AG09309 (cell line): ENCODE measurements at places on chromosomes 16 and 17.

DNA sequence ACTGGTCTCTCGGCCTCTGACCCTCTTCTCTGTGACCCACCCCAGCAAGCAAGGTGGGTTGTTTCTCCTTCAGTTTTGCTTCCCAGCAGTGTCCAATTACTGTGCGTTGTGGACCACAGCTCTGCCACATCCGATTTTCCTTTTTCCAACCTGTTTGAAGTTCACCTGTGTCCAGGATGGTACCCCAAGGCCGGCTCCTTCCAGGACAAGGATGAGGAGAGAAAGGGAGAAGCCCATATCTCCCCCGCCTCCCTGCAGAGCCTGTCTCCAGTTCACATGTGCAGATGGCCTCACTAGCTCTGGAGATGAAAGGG is 13.5 kb downstream of the NMRAL1 start:
- no peak for DNase-seq

- no peak for DNase-seq
Measured at GRCh38 chr16:3495176-3495575, at the start of gene C16orf90. TSS of gene C16orf90 (minus strand) at chr16:3495489. CDS start at chr16:3495421, 68 bp downstream.

GRCh38 chr17:27242951-27243350 is 51.0 kb upstream of the WSB1 start:
- DNase-seq: no peak

GRCh38 chr16:31708348-31708747 is 165.3 kb upstream of the ZNF267 start:
- no peak for DNase-seq

DNA sequence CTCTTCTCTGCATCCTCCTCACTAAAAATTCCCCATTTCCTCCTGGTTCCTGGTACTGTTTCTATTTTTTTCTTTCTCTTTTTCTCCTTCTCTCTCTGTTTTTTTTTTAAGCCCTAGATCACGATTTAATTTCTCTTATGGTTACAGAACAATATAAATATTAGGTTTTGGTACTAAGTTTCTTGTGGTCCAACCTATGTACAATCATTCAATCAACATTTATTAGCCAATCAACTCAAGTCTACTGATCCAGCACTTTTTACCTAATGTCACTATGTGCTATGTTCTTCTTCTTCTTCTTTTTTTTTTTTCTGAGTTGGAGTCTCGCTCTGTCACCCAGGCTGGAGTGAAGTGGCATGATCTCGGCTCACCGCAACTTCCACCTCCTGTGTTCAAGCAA is 12.6 kb downstream of the RTN4RL1 start:
- no peak for DNase-seq

DNA sequence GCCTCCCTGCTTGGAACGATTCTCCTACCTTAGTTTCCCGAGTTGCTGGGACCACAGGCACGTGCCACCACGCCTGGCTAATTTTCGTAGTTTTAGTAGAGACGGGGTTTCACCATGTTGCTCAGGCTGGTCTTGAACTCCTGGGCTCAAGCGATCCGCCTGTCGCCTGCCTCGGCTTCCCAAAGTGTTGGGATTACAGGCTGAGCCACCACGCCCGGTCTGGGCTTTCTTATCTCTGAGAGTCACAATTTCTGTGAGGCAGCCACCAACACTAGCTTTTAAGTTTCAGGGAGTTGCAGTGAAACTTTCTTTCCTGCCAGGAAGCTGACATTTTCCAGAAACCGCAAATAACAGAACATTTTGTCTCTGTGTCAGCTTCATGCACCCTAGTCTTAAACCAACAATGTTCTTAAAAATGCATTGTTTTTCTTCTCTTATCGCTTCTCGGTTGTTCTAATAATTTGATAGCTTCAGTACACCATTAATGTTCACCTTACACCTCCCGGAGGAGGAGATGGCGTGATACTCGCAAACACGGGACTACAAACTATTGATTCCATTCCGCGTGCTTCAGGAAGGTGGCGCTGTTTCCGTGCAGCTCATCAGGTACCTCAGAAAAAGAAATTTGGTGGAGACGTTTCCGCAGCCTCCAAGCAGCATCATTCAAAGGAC is 7.4 kb upstream of the DHRS7B start:
- DNase-seq: no peak

- DNase-seq: no peak
Measured at GRCh38 chr16:27373312-27373711, 28.7 kb upstream of the IL21R start.

- DNase-seq: no peak
Measured at GRCh38 chr17:48261297-48261880, 153.8 kb downstream of the SNX11 start.

GRCh38 chr17:13513039-13513405 is 88.7 kb downstream of the HS3ST3A1 start:
- DNase-seq: no peak

DNA sequence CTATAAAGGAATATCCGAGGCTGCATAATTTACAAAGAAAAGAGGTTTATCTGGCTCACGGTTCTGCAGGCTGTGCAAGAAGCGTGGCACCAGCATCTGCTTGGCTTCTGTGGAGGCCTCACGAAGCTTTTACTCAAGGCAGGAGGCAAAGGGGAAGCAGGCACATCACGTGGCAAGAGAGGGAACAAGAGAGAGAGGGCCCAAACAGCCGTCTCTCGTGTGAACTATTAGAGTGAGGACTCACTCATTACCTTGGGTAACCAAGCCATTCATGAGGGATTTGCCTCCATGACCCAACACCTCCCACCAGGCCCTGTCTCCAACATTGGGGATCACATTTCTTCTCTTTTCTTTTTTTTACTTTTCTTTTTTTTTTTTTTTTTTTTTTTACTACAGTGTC is 7.5 kb upstream of the ALKBH5 start:
- DNase-seq: no peak

GRCh38 chr16:86088287-86088686 is 189.3 kb downstream of the IRF8 start:
- no peak for DNase-seq

- DNase-seq: no peak
Measured at GRCh38 chr17:427327-427726, 74.7 kb upstream of the RPH3AL start.

DNA sequence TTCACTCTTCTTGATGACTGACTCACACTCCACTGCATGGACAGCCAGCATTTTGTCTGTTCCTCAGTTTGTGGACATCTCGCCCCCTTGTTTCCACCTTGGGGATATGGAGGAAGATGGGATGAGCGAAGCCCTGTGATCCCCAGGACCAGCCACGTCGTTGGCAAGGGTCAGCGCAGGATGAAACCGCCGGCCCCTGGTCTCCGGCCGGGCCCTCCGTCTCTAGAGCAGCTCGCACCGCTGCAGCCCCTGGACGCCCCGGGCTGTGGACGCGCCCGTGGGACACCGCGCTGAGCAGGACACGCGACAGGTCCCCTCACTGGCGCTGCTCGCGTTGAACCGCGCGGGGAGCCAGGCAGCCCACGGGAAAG is 604 bp upstream of the ZC3H18 start:
- no peak for DNase-seq

DNA sequence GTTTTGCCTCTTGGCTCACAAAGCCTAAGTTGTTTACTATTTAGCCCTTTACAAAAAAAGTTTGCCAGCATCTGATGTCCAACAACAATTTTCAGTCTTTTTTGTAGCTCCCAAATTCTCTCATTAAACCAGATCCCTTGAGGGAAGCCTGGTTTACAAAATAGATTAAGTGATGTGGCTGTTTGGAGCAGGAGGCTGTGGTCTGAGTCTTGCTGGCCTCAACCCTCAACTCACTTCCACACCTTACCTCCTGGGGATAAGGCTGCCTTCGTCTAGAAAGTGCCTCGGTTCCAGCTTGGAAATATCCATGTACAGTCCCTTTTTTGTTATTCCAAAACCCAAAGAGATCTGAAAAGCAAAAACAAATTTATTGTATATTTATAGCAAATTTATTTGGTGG is 138.4 kb downstream of the WWOX start:
- DNase-seq: no peak

DNA sequence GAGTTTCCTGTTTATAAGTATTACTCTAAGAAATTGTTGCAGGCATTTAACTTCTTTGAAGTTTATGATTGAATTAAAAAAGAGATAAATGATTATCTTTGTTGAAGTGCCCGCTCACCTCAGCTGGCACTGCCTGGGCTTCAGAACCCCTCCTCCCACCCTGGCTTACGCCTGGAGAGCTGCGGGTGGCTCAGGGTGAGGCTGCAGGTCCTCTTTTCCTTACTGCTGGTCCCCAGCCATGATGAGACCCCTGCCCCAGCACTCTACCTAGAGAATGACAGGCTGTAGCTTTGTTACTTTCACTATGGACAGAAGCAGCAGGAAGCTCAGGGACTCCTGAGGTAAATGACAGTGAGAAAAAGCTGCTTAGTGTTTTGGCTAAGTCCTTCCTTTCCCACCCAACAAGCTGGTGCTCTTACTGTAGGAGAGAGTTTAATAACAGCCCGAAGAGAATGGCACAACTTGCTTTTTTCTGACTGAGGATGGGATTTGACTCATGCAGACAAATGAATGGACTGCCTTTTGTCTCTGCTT is 62.1 kb downstream of the EPN2 start:
- DNase-seq: no peak

GRCh38 chr17:59815965-59816364 is 76.8 kb downstream of the TUBD1 start:
- no peak for DNase-seq

DNA sequence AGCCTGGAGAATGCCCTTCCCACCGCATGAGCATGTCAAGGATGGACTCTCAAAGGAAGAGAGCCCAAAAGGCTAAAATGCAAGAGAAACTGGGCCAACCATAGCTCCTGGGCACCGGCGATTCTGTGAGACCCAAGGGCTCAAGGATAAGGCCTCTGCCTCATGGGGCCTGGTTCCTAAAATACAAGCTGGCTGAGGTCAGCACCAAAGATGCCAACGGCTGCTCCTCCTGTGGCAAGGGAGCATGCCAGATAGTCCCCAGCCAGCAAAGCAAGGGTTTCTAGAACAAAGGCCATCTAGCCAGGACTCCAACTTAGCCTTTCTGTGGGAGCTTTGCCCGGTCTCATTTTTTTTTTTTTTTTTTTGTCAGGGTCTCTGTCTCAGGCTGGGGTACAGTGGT is 20.1 kb downstream of the GPRC5B start:
- no peak for DNase-seq

DNA sequence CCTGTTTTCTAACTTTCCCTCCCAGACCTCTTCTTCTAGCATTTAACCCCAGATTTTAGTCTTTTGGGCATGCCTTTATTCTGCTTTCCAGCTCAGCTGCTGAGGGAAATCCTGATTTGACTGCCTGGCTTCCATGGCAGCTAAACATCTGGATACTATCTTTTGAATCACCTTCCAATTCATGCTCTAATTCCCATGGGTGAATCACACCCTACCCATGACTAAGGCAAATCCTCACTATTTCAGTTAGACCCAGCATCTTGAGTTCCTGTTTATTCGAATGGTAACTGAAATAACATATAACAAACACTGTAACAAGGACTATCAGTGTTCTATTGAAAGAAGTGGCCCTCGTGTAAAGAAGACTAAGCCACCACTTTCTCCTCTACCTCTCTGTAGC is 29.8 kb downstream of the CA10 start:
- DNase-seq: no peak

DNA sequence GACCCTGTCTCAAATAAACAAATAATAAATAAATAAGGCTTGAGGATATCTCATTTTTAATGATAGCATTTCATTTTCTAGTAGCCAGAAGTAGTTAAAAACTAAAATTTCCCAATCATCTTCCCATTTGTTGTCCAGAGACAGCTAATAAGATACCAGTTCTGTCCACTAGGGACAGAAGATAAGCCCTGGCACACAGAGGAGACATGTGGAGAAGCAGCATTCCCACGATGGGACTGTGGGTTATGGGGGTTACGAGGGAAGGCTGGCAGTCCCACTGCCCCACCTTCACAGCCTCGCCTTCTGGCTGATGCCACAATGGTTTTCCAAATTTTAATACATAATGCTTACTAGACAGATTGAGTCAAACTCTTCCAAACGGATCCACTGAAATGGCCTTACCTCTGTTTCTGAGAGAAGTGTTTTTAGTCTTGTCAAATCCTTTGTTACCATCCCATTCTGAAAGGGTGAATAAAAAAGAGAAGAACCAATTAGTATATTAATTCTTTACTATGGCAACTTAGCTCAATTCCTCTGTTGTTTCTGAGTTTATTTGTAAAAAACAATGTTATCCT is 44.2 kb downstream of the HELZ start:
- DNase-seq: no peak

DNA sequence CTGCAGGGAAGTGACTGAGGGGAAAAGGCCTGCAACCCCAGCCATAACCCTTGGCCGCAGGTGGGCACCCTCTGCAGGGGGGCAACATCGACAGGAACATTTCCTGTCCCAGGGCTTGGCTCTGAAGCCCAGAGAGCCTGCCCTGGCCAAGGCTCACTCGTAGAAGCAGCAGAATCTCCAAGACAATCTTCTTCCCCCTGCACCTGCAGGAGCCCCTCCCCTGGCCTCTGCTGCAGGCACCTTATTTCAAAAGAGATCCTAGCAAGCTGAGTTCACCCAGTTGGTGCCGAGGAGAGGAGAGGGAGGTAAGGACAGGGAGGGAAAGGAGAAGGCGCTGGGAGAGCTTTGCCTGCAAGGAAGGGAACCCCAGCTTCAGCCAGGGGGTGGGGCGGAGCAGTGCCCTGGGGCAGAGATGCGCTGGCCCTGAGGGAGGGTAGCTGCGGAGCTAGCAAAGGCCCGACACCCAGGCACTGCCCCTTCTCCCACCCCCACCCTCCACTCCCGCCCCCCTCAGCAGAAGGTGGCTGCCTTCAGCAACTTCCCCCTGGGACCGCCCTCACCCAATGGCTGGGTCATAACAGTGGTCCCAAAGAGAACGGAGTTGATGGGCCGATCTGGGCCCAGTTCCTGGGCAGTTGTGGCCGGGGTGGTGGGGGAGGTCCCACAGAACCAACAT is 104.3 kb upstream of the TNRC6C start:
- DNase-seq: no peak

- DNase-seq: no peak
Measured at GRCh38 chr17:49741009-49741691, 22.8 kb downstream of the FAM117A start.
